ENCODE measurements at places on chromosomes 3 and 15. TPM values are rescaled to one million over a fixed set of nuclear protein-coding genes. Genes with fewer than 3 reads are reported as not detected.
A peak's percentile ranks its signal among the peaks of the same experiment; 100 is the strongest.

DNA sequence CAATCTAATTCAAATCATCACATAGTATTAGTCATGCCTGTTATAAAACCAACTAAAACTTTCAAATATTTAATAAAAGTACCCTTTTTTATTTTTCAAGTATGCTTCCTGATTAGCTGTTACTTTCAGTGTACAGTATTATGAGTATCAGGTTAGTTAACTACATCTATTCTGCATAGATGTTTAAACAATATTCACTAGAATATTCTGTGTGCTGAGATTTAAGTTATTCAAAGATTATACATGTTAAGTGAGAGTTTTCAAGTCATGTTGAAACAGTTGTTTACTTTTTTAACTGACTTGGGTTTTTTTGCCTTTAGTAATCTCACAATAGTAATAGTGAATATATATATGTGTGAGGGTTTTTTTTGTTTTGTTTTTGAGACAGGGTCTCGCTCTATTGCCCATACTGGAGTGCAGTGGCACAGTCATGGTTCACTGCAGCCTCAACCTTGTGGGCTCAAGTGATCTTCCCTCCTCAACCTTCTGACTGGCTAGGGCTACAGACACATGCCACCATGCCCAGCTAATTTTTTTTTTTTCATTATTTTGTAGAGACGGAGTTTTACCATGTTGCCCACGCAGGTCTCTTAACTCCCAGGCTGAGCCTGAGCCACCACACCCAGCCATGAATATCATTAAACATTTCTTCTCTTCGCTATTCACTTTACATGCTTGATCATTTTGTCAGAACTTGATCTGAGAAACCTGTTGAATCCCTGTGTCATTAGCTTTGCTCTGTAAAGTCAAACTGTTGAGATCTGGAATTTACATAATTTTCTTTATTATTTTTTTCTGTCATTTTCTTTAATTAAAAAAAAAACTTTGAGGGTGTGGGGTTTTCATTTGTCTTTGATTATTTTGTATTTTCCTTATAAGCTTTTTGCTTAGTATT, 286.2 kb upstream of the UBE2E1 start:
- H3K27me3 ChIP-seq: no peaks in the 10 kb centered on the region
- no peak for DNase-seq
- no peak overlapping the region for H3K4me3 ChIP-seq
- peaks cover 19% of the 10 kb centered on the region for H3K4me1 ChIP-seq
- H3K27ac ChIP-seq: no peak overlapping the region

DNA sequence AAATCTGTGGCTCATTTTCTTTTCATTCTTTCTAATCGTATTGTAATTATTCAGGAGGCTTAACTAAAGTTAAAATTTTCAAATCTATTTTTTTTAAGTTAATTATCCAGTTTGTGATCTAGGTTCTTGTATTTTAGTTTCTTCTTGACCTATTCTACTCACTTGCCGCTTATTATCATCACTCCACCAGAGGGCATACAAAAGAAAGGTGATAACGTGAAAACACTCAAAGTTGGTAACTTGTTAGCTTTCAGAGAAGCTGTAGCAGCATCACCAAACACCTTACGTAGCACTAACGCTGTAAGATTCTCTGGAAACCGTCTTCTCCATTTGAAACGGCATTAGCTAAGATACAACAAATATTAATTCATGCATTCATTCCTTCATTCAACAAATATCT, 4.8 kb downstream of the GNB4 start:
- no peak for DNase-seq
- peaks cover 16% of the 10 kb centered on the region for H3K36me3 ChIP-seq
- H3K4me1 ChIP-seq: peaks cover 40% of the 10 kb centered on the region
- no peak overlapping the region for H3K27ac ChIP-seq

NTRK3 gene
- total RNA-seq: not detected

INSYN1 gene
- total RNA-seq: 8.0 TPM

DNA sequence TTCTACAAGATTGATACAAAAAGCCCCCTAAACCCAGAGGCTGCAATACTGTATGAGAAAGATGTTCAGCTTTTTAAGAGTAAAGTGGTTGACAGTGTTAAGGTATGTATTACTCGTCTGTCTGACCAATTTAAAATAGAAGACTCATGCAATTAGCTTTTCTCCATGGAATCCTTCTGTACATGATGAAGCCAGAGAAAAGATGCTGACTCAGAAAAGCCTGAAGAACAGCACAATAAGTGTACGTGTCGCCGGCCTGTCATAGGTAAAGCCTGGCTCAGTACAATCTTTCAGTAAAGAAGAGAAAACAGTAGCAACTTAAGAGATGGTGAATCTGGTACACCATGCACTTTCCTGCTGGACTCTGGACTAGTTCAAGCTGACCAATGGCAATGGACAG, 16.4 kb downstream of the NEK4 start:
- H3K27ac ChIP-seq: no peak overlapping the region
- H3K4me3 ChIP-seq: no peak overlapping the region
- no peaks in the 10 kb centered on the region for H3K4me1 ChIP-seq
- H3K36me3 ChIP-seq: peaks cover 55% of the 10 kb centered on the region

PSMA4 gene
- total RNA-seq: 172 TPM

CCDC12 gene
- 34.5 TPM for total RNA-seq

DNA sequence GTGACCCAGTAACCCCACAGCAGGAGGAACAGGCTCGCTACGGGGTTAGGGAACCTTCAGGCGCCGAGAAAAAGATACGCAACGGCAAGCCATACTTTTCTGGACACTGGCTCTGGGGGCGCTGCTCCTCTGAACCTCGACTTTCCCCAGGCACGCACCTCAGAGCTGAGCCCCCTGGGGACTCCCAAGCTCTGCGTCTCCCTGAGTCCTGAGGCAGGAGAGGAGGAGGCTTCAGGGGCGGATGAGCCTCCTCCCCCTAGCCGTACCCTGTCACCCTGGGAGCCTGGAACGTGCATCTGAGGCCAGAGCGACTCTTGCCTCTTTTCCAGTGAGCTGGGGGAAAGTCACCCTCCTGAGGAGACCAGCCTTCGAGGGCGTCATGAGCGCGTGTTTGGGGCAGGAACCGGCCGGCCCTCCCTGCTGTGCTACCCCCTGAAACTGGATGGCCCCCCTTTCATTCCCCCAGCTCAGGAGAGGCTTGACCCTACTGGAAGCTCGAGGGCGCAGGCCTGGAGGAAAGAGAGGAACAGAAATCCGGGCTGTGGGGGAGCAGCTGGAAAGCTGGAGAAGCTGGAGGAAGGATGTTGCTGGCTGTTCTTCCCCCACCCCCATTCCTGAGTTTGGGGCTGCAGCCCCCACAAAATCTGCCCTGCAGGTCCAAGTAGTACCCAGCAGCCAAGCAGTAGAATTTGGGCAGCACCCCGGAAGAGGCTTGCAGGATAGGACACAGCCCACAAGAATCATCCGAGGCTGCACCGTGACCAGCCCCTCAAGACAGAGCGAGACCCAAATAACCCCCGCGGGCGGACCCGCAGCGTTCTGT, 25.1 kb upstream of the POLG start:
- peaks cover 83% of the 10 kb centered on the region for H3K27me3 ChIP-seq
- H3K36me3 ChIP-seq: no peaks in the 10 kb centered on the region
- H3K27ac ChIP-seq: no peak overlapping the region
- H3K4me3 ChIP-seq: no peak overlapping the region
- no peak for DNase-seq
- H3K4me1 ChIP-seq: peaks cover 7% of the 10 kb centered on the region

- no peak overlapping the region for H3K4me3 ChIP-seq
- H3K27me3 ChIP-seq: no peaks in the 10 kb centered on the region
- H3K27ac ChIP-seq: no peak overlapping the region
Observed at GRCh38 chr3:105765308-105765639, 103.5 kb downstream of the CBLB start.

- peak overlapping the region; percentile 69 for H3K27ac ChIP-seq
- H3K4me1 ChIP-seq: peaks cover 68% of the 10 kb centered on the region
- no peak overlapping the region for H3K4me3 ChIP-seq
- no peaks in the 10 kb centered on the region for H3K27me3 ChIP-seq
- H3K36me3 ChIP-seq: peaks cover 31% of the 10 kb centered on the region
Observed at GRCh38 chr3:5194341-5194740, 6.8 kb downstream of the EDEM1 start.

COL6A5 gene
- not detected for total RNA-seq

DNA sequence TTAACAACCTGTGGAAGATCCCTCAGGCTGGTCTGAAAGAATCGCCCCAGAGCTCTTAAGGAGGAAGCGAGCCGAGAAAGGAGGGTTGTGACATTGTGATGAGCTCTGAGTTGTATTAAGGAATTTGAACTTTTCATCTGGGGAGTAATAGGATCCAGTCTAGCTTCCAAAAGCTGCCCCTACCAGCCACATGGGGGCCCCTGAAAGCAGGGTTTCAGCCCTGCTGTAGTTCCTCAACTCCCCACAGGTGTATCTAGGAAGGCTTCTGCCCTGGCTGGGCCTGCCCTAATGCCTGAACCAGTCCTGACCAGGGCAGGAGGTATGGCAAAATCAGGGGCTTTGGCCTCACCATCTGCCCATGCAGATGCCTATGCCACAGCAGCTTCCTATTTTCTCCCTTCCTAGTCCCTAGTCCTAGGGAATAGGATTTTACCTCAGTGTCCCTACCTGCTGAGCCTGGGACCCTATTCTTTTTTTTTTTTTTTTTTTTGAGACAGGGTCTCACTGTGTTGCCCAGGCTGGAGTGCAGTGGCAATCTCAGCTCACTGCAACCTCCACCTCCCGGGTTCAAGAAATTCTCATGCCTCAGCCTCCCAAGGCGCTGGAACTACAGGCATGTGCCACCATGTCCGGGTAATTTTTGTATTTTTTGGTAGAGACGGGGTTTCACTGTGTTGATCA, 5.0 kb upstream of the AP3S2 start:
- DNase-seq: peak; percentile 72
- no peaks in the 10 kb centered on the region for H3K27me3 ChIP-seq
- H3K4me3 ChIP-seq: no peak overlapping the region
- peaks cover 8% of the 10 kb centered on the region for H3K4me1 ChIP-seq
- peaks cover 19% of the 10 kb centered on the region for H3K36me3 ChIP-seq
- no peak overlapping the region for H3K27ac ChIP-seq

DNA sequence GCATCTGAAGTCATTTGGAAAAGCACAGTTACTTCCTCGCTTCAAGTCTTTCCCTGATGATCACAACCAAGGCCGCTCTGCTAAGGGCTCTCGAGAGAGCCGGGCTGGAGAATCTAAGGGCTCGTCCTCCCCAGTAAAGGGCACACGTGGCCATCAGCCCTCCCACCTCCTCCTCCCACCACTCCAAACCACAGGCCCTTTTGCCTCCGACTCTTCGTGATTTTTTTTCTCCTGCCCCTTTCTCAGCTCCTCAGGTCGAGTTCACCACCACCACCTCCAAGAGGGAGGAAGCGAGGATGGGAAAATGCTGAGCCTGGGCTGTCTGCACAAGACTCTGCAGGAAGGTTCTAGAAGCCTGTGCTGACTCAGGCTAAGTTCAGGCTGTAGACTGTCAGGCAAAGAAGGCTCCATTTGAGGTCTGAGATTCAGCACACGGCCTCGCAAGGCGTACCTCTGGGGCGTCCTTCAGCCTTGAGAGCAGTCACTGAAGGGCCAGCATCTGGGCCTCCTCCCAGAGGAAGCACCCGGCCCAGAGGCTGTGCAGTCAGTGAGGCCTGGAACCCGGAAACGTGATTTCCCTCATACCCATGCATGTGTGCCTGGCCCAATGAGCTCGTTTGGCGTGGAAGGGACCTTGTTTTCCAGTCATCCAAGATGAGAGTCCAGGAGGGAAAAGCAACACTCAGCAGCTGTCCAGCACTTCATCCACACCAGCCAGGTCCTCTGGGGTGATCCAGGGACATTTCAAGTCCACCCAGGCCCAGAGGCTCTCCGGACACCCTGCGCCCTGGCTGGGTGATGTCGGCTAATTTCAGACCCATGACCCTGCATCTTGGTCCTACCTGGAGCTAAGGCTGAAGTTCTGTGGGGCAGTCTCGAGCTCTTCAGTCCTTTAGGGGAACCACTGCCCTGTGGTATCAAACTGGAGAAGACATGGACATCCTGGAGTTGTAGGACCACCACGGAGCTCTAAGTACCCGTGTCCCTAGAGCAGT, 196.8 kb downstream of the XXYLT1 start:
- no peaks in the 10 kb centered on the region for H3K27me3 ChIP-seq
- H3K4me3 ChIP-seq: no peak overlapping the region
- DNase-seq: no peak
- no peak overlapping the region for H3K27ac ChIP-seq
- H3K4me1 ChIP-seq: peaks cover 1% of the 10 kb centered on the region
- H3K36me3 ChIP-seq: peaks cover 4% of the 10 kb centered on the region

- no peaks in the 10 kb centered on the region for H3K36me3 ChIP-seq
- DNase-seq: no peak
- no peaks in the 10 kb centered on the region for H3K27me3 ChIP-seq
- H3K4me3 ChIP-seq: no peak overlapping the region
- H3K4me1 ChIP-seq: no peaks in the 10 kb centered on the region
- H3K27ac ChIP-seq: no peak overlapping the region
Observed at GRCh38 chr3:101102678-101103296, 109.6 kb upstream of the ABI3BP start.

DNA sequence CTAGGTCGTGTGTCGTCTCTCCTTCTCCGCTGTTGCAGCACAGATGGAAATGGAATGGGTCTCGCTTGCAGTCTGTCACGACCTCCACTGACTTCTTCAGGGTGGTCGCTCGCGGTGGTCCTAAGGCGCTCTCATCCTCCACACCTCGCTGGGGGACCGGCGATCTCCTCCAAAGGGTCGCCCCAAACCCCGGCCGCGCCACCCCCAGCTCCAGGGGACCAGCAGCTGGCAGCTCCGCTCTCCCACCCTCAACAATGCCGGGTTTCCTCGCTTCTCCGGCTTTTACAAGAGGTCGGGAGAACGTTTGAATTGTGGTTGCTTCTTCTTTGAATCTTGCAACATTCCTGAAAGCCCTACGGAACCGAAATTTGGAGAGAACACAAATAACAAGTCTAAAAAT, 25.9 kb downstream of the SERP1 start:
- DNase-seq: no peak
- no peak overlapping the region for H3K27ac ChIP-seq
- no peaks in the 10 kb centered on the region for H3K36me3 ChIP-seq
- no peak overlapping the region for H3K4me3 ChIP-seq

GRCh38 chr3:47314056-47314764, 31.5 kb downstream of the KLHL18 start:
- H3K27ac ChIP-seq: no peak overlapping the region
- no peaks in the 10 kb centered on the region for H3K36me3 ChIP-seq
- H3K4me3 ChIP-seq: no peak overlapping the region

GRCh38 chr3:196097373-196098154, 15.7 kb upstream of the TFRC start:
- H3K36me3 ChIP-seq: no peaks in the 10 kb centered on the region
- H3K27me3 ChIP-seq: peaks cover 11% of the 10 kb centered on the region
- no peak overlapping the region for H3K27ac ChIP-seq

TYRO3 gene
- 8.3 TPM for total RNA-seq

GRCh38 chr3:113084777-113085176, 94.0 kb downstream of the GTPBP8 start:
- peak overlapping the region; percentile 42 for H3K27ac ChIP-seq
- no peak overlapping the region for H3K4me3 ChIP-seq
- no peaks in the 10 kb centered on the region for H3K36me3 ChIP-seq
- DNase-seq: no peak
- H3K27me3 ChIP-seq: peaks cover 4% of the 10 kb centered on the region
- H3K4me1 ChIP-seq: peaks cover 20% of the 10 kb centered on the region

Measured in osteocyte (in vitro differentiated cells).